ENCODE measurements at places on chromosomes 16 and 17.
A peak's percentile ranks its signal among the peaks of the same experiment; 100 is the strongest.

- no peak for DNase-seq
Measured at GRCh38 chr17:83152745-83153611, 73.6 kb downstream of the METRNL start.

DNA sequence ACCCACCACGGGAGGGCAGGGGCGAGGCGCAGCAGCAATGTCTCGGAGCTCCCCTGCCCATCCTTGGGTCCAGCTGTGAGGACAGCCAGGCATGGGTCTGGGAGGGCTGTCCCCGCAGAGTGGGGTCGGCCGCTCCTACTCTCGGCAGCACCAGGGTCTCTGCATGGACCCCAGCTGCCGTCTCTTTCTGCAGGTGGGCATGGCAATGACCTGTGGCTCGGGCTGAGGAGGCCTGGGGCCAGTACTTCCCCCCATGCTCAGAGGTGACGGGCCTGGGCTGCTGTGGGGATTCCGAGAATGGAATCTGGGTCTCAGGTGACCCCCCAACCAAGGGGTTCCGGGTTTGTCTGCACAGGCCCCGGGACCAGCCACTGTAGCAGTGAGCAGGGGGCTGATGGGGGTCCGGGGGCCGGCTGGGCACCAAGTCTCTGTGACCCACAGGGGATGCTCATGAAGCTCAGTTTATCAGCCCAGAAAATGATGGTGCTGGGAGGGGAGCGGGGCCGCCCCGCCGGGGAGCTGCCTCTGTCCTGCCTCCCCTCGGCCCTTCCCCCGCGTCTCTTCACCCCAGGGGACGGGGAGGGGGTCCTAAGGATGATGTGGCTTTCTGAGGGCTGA lies 23.5 kb downstream of the CACNA1H start:
- DNase-seq: no peak

- no peak for DNase-seq
Measured at GRCh38 chr17:2468270-2468669, 43.4 kb downstream of the METTL16 start.

DNA sequence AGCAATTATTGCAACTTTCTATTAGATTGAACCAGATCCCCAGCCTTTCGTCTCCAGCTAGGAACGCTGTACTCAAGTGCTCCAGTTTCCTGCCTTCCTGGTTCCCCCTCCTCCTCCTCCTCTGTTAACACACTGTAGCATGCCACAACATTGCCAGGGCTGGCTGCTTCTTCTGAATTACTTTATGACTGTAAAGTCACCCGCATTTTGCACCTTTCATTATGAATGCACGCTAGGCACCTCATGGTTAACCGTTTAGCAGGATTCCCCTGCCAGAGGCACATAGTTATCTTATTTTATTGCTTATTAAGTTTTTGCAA lies 4.5 kb downstream of the ZNF423 start:
- no peak for DNase-seq

- DNase-seq: no peak
Measured at GRCh38 chr16:66508248-66508913, 41.5 kb downstream of the TK2 start.

- DNase-seq: no peak
Measured at GRCh38 chr17:57511475-57512123, 233.5 kb downstream of the CCDC182 start.

DNA sequence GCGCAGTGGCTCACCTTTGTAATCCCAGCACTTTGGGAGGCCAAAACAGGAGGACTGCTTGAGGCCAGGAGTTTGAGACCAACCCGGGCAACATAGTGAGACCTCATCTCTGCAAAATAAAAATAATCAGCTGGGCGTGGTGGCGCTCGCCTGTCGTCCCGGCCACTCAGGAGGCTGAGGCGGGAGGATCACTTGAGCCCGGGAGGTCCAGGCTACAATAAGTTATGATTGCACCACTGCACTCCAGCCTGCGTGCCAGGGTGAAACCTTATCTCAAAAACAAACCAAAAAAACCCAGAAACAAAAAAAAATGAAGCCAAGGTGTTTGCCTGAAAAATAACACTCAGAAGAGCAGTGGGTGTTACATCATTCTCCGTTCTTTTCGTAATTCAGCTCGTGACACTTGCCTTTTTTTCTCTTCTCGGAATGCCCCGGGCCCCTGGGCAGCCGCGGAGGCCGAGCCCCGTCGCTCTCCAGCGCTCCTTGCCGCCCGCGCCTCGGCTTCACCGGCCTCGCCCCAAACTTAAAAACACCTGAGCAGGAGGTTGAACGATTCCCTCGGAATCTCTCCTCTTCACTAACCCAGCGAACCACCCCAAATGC lies 17.0 kb downstream of the PRCD start:
- no peak for DNase-seq

DNA sequence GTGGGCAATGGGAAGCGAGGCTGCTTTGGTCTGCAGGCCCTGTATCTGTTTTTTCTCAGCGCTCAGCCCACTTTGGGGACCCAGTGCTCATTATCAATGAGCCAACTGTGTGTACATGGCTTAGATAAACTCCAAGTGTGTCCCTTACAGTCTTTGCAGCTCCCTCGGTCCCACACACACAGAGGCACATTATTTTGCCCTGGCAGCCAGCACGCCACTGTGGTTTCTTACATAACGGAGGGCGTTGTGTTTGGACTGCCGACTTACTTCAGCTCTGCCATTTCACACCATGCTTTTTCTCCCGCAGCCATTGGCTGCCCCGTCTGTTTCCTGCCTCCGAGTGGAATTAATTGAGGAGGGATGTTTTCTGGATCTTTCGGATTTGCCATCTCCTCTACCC lies 56.5 kb upstream of the CLEC18A start:
- no peak for DNase-seq

- DNase-seq: no peak
Measured at GRCh38 chr17:19003543-19004420, 782 bp downstream of the FAM83G start.

GRCh38 chr16:13873835-13874438 lies 46.0 kb upstream of the ERCC4 start:
- DNase-seq: no peak

- DNase-seq: no peak
Measured at GRCh38 chr17:51050291-51051033, 70.2 kb downstream of the SPAG9 start.

- no peak for DNase-seq
Measured at GRCh38 chr17:32684087-32684958, 192.6 kb downstream of the MYO1D start.

DNA sequence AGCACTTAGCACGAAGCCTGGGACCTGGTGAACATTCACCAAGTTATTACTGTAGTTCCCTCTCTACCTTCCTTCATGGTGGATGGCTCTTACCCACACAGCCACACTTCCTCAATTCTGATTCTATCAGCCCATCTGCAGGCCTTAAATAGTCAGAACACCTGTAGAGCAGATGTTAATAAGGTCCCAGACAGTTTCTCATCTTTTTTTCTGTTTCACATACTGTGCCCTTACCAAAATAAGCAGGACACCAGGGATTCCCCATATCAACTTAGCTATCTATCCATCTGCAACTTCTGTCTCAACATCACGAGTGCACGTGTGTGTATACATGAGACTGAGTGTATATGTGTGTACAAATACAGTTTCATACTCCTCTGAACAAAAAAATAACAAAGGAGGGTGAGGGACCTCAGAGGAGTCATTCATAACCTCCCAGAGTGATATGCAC lies 2.8 kb downstream of the RECQL5 start:
- no peak for DNase-seq

GRCh38 chr16:85917959-85918358 lies 19.0 kb downstream of the IRF8 start:
- DNase-seq: no peak

DNA sequence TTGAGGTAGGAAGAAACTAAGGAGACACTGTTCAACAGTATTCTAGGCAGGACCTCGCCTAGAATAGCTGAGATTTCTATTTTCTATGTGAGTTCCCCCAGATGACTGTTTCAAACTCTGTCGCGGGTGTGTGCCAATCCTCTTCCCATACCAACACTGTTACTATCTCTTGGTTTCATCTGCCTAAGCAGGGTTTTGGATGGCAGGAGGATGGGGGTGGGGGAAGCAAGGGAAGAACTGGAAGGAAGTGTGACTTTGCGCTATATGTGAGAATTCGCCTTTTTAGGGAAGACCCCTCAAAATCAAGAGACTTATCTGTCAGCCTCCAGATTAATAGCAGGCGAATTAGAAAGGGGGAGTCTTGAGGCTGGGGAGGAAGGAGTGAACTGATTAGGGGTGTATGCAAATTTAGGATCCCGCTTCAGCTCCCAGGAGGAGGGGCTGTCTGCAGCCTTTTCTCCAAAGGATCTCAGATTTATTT lies 521 bp upstream of the G6PC3 start:
- DNase-seq: no peak

- DNase-seq: no peak
Measured at GRCh38 chr17:27804113-27804512, 3.8 kb upstream of the NOS2 start.

DNA sequence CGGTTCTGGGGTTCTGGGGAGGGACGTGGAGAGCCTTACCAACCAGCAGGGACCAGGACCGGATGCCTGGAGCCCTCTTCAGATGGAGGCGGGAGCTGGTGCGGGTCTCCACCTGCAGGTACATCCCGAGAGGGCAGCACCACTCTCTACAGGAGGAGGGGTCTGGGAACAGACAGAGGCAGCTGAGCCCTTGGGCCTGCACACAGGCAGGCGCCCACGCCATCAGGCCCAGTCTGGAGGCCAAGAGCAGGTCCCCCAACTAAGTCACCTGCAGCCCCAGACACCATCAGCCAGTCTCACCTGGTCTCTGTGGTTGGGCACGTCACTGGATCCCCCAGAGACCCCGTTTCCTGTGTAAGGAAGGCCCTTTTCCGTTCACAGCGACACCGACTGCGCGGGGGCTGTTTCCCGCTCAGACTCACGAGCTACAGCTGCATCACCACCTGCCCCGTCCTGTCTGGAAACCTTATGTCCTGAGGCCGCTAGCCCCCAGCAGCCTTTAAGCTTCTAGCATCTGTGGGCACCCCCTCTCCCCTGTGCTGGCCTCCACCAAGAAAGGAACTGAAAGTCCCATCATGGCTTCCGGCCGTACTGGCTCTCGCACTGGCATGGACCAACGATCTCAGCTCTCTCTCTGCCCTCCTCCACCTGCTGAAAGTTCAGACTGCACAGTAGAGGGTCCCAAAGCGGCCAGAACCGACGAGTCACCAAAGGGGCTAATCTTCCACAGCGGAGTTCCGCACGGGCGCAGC lies 1.2 kb downstream of the CYBC1 start:
- no peak for DNase-seq

- DNase-seq: no peak
Measured at GRCh38 chr16:55039931-55040330, 109.3 kb downstream of the IRX5 start.

DNA sequence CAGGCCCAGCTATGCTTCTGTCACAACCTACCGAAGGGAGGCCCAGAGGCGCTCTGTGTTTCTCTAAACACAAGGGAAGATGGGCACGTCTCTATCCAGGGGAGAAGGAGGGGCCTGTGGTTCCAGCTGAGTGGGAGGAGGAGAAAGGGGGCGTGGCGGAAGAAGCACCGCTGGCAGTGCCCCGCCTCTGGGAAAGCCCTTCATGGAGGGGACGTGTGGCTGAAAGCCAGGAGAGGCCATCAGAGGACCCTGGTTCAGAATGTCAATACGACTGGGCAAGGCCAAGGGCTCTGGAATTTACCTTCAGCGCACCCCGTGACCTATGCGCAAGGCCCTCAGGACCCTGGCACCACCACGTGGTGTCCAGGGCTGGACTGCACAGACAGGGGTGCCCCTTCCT lies 12.3 kb upstream of the SLC38A8 start:
- no peak for DNase-seq

DNA sequence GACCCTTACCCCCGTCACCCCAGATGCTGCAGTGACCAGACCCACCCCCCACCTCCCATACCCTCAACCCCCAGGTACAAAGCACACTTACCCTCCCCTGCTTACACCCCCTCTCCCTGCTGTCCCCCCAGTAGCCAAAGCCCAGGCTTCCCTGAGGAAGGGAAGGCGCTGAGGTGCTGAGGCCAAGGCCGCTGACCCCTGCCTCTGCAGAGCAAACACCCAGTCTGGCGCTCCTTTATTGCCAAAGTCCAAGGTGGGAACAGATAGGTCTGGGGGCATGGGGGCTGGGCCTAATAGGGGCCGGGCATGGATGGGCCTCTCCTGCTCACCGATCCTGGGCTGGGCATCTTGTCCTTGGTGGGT lies 683 bp downstream of the LCAT start:
- no peak for DNase-seq

GRCh38 chr17:73600103-73600871 lies 44.0 kb downstream of the SDK2 start:
- peak; percentile 23 for DNase-seq

DNA sequence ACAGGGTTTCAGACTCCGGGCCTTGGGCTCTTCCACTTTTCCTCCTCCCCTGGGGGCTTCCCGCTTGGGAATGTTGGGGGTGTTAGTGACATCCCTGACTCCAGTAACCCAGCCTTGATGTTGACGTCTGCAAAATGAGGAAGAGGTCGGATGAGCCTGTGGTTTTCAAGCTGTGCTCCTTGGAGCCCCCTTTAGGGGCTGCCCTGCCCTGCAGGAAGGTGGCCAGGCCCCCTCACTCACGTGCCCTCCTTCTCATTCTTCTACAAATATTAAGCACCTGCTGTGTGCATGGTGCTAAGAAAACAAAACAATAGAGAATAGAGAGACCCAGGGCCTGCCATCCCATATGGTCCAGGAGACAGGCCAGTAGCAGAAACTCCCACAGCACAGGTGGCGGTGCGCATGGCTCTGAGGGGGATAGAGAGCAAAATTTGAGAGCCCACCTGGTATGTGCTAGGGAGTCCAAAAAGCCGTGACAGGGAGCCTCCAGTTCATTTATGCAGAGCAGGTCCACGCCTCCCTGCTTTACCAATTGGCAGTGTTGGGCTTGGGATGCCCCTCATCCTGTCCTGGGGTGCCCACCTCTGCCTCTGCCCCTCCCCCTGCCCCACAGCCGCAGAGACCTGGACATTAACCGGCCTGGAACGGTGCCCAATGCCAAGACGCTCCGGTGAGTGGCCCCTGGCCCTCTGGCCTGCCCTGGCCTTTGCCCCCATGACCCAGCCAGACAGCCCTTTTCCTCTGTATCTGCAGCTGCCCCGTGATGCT lies 7.4 kb downstream of the NDRG4 start:
- no peak for DNase-seq

GRCh38 chr17:29589524-29590410 lies at the start of gene GIT1:
TSS of gene GIT1 (minus strand) at chr17:29589648. CDS start at chr17:29589378, 270 bp downstream.
- DNase-seq: peak; percentile 80

GRCh38 chr17:16820979-16821543 lies 131.0 kb downstream of the CCDC144A start:
- DNase-seq: no peak

GRCh38 chr17:16465861-16466338 lies 26.1 kb downstream of the LRRC75A start:
- DNase-seq: no peak

GRCh38 chr16:85403693-85404092 lies 209.4 kb upstream of the GSE1 start:
- no peak for DNase-seq

GRCh38 chr17:12472252-12473173 lies 193.2 kb upstream of the MYOCD start:
- no peak for DNase-seq

- no peak for DNase-seq
Measured at GRCh38 chr17:40063901-40064531, 1.3 kb downstream of the THRA start.

- DNase-seq: no peak
Measured at GRCh38 chr16:81754858-81755257, 24.2 kb upstream of the PLCG2 start.

GRCh38 chr16:85988723-85989313 lies 89.9 kb downstream of the IRF8 start:
- DNase-seq: no peak

Data from COR-L47 (cell line).